ENCODE measurements at places on chromosomes 12 and 14.

- DNase-seq = peak; percentile 75
Observed at GRCh38 chr14:36553656-36554260, 28.7 kb downstream of the NKX2-8 start.

GRCh38 chr12:63068857-63069442 is 82.1 kb downstream of the AVPR1A start:
- DNase-seq = peak; percentile 88

- no peak for DNase-seq
Observed at GRCh38 chr14:91021991-91022621, 38.3 kb downstream of the RPS6KA5 start.

GRCh38 chr12:110778833-110779577 is 36.3 kb upstream of the PPP1CC start:
- peak; percentile 33 for DNase-seq

- no peak for DNase-seq
Observed at GRCh38 chr14:68506021-68506644, 286.7 kb downstream of the ZFP36L1 start.

Data from hematopoietic multipotent progenitor cell treated with erythropoietin and hydrocortisone succinate and interleukin-3 and kit ligand, for 4 days (in vitro differentiated cells).